ENCODE measurements at places on chromosomes 6 and 20.

GRCh38 chr20:49768204-49769047 lies 44.2 kb upstream of the SLC9A8 start:
- no peak for DNase-seq

DNA sequence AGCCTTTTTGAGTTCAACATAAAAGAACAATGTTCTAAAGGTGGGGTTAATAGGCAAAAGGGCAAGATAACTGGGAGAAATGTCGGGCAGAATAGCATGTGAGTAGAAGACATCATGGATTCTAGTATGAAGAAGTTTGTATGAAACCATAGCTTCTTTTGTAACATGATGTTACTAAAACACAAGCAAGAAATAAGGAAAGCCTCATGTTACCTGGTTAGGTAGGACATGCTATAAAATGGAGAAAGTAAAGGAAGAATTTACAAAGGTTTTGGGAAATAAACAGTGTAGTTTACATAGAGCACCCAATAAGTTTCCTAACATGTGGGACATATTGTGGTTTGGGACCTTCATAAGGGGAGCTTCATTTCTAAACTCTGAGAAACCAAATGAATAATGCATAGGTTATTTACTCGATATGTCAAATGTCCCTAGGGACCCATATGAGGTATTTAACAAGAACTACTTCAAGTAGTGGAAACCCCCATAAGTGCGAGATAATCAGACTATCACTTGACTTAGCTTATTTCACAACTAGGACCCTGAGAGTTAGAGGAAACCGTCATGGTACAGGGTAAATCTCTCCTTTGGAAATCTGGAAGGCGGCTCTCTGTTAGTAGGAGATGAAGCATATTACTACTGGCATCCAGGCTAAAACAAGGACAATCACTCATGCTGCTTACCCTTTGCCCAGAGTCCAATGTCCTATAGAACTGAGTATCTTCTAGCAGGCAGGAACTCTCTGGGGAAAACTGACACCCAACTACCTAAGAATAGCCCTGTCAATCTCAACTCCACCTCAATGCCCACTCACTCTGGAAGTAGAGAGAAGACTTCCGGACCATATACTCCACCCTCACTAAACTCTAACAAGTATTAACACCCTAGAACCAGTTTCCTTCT lies 57.5 kb downstream of the ILRUN start:
- no peak for DNase-seq

- DNase-seq: no peak
Measured at GRCh38 chr20:62118113-62119043, 3.9 kb upstream of the LSM14B start.

- peak; percentile 12 for DNase-seq
Measured at GRCh38 chr20:37615340-37616109, 78.3 kb upstream of the CTNNBL1 start.

DNA sequence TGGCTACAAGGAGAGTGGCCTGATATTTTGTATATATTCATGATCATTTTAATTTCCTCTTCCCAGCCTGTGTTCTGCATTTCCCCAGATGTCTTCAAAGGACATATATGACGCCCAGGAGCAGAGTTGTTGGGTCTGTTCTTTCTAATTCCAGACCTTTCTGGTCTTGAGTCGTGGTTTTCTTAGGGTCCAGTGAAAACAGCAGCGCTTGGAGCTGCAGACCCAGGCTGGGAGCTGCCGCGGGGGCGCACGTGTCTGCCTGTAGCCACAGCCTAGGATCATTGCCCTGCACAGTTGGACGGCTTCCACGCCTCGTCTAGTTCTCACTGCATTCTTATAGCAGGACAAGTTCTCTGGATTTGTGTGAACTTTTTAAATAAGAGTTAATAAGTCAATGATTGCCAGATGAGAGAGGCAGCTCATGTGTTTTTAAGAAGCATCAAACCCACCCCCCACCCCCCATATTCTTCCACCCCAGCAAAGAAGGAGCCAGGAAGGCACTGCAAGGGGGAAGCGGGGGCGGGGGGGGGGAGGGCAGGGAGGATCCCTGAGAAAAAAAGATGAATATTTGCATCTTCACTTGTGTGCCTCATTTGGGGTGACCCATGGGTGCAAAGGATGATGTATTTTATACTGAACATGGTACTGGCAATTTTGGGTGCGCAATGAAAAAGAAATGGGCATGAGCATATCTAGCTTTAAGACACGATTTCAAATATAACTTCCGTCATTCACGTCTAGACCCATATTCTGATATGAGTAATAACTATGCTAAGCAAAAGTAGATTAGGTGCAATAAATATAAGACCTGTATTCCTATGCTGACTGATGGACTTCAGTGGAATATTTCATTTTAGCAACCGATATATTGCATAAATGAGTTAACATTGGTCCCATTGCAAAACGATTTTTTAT lies 160.0 kb downstream of the TBXT start:
- no peak for DNase-seq

DNA sequence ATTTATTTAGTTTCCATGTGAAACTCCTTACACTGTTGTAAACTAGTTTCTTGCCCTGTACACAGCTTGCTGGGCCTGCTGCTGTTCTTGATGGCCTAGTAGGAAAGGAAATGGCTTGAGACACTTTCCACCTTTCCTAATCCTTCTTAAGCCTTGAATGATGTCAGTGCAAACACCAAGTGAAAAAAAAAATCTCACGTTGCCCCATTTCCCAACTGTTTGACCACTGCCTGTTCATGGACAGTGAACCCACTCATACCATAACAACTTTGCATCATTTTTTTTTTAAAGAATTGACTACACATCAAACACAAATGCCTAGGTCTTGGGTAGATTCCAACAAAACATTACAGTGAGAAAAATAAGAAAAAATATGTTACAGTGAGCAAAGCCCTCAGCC lies 653.6 kb upstream of the FLRT3 start:
- DNase-seq: no peak

- DNase-seq: no peak
Measured at GRCh38 chr6:136553166-136553787, 3.1 kb upstream of the MAP7 start.

GRCh38 chr6:118537574-118537973 lies 10.5 kb upstream of the PLN start:
- DNase-seq: no peak

GRCh38 chr20:37521061-37521771 lies at the start of gene NNAT:
TSS of gene NNAT (plus strand) at chr20:37521250. CDS start at chr20:37521332, 82 bp downstream.
- DNase-seq: no peak

DNA sequence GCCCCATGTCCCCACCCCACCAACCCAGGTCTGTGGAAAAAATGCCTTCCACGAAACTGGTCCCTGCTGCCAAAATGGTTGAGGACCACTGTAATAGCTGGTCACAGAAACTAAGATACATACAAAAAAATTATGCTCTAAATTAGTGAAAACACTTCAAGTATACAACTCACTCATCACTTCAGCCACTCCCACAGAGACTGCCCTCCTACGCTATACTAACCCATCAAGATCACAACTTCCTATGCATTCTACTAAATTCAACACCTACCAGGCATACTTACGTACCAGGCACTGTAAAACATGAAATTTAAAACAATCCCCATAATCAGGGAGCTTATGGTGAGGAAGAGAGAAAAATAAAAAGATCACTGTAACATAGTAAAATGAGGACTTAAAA lies 22.9 kb downstream of the RUNX2 start:
- no peak for DNase-seq

GRCh38 chr20:59724457-59725366 lies 120.4 kb downstream of the PHACTR3 start:
- no peak for DNase-seq

- DNase-seq: peak; percentile 90
Measured at GRCh38 chr6:63635588-63636517, at the start of gene PHF3. TSS of gene PHF3 (plus strand) at chr6:63635802. CDS start at chr6:63646552, 10,750 bp downstream.

DNA sequence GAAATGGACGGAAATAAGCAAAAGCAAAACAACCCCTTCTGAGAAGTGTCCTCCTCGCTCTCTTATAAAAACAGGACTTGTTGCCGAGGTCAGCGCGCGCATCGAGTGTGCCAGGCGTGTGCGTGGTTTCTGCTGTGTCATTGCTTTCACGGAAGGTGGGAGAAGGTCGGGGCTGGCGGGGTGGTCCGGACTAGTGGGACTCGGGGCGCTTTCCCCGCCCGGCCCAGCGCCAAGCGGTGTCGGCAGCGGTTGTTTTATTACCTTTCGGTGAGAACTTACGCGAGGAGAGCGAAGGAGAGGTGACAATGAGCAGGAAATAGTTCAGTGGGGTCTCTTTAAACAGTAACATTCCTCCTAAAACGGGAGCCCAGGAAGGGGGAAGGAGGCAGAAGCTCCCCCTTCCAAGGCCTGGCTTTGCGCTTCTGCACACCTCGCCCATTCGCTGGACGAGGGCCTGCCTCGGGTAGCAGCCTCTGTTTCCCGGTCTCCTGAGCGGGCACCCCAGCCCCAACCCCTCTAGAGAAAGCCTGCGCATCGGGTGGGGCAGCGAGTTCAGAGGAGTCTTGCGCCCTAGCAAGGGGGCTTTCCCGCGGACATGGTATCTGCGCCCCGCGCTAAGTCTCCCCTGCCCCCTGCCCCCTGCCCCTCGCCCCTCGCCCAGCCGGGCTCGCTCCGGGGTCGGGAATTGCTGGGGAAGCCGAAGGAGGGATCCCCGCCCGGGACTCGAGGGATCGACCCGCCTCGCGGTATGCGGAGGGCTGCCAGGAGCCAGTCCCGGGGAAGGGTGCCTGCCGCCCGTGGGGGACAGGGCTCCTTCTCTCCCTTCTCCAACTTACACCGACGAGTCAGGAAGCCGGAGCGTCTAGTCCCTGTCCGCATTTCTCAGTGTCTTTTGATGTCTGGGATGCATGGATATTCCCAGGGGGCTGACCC lies 1.2 kb upstream of the TBXT start:
- DNase-seq: no peak

DNA sequence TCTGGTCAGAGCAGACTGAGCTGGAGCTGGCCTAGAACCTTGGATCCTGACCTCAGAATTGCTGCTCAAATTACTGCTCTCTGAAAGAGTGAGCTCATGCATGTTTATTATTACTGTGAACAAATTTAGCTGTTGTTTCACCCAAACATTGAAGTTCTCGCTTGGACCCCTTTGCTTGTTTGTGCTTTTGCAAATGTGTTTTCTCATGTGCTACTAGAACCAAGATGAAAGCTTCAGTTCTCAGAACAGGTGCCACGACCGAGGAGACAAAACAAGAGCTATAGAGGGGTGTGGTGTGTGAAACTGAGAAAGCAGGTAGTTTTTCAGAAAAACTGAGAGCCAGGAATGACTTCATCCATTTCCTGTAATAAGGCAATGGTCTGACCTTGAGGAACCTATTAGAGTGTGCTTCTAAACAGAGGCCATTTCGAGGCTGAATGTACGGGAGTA lies 50.0 kb upstream of the ESR1 start:
- no peak for DNase-seq

GRCh38 chr6:165748390-165748789 lies 85.3 kb upstream of the PDE10A start:
- DNase-seq: no peak

GRCh38 chr20:58140787-58141425 lies 87.5 kb downstream of the ANKRD60 start:
- no peak for DNase-seq

DNA sequence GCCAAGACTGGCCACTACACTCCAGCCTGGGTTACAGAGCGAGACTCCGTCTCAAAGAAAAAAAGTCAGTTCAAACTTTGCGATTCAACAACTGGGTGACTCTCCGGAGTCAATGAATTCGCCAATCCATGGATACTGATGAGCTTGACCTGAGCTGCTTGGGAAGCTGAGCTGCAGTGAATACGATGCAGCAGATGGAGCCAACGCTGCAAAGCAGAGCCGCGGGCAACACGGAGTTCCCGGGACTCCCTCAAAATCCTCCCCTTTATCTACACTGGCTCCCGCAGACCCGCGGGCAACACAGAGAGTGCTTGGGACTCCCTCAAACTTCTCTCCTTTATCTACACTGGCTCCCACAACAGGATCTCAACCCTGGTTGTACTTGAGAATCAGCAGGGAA lies 62.6 kb upstream of the SALL4 start:
- DNase-seq: no peak

- DNase-seq: no peak
Measured at GRCh38 chr20:15882553-15882952, 690.7 kb downstream of the KIF16B start.

- no peak for DNase-seq
Measured at GRCh38 chr6:23280437-23280836, 711.1 kb downstream of the HDGFL1 start.

DNA sequence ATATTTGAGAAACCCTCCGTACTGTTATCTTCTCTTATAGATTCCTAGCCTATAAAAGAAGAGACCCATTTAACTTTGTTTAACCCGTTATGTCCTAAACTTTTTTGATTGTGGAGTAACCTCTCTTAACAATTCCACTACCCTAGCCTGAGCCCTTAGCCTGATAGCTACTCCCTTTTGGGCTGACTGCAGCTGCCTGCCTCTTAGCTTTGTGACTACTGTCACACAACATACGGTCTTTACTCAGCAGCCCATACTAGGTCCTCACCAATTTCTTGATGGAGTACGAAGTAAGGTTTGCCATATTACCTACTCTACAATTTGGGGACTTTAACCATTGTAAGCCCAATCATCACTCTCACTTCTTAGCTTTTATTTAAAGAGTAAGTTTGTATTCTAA lies 72.7 kb downstream of the QRSL1 start:
- DNase-seq: no peak

- DNase-seq: no peak
Measured at GRCh38 chr6:135572051-135572450, 74.5 kb upstream of the AHI1 start.

DNA sequence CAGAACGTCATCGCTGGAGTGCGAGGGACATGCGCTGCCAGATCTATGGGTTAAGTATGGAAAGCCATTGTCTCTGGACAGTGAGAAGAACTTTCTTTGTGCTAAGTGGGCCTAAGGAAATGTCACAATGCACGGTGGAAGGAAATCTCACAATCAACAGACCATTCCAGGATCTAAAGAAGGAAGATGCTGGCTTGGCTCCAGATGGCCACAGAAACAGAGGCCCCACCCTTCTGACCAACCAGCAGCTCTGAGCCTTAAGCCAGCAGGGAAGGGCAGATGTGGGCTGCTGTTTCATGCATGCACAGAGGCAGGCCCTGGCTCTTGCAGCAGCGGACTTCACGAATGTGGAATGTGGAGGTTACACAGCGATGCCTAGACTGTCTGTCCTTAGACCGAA lies 156.3 kb downstream of the SOBP start:
- no peak for DNase-seq

DNA sequence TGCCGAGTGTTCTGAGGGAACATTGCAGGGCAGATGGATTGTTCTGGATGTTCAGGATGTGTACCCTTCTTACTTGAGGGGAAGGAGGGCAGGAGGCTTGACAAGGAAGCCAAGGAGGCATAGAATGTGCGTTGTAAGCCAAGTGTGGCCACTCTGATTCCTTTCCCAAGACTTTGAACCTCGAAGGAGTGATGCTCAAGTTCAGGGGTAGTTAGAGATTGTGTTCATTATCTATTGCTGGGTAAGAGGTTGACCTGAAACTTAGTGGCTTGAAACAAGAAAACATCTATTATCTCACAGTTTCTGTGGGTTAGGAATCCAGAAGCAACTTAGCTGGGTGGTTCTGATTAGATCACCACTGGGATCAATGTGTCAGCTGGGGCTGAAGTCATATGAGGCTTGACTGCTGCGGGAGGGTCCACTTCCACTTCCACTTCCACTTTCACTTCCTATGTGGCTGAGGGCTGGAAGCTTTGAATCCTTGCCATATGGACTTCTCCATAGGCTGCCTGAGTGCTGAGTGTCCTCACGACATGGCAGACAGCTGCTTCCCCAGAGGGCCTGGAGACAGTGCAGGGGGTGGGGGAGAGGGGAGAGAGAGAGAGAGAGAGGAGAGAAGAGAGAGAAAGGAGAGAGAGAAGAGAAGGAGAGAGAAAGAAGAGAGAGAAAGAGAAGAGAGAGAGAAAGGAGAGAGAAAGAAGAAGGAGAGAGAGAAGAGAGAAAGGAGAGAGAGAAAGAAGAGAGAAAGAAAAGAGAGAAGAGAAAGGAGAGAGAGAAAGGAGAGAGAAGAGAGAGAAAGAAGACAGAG lies 6.9 kb upstream of the CD40 start:
- DNase-seq: no peak

Data from activated naive CD4-positive, alpha-beta T cell (primary cell).